ENCODE measurements at places on chromosomes 13 and 19.
A peak's percentile ranks its signal among the peaks of the same experiment; 100 is the strongest.

DNA sequence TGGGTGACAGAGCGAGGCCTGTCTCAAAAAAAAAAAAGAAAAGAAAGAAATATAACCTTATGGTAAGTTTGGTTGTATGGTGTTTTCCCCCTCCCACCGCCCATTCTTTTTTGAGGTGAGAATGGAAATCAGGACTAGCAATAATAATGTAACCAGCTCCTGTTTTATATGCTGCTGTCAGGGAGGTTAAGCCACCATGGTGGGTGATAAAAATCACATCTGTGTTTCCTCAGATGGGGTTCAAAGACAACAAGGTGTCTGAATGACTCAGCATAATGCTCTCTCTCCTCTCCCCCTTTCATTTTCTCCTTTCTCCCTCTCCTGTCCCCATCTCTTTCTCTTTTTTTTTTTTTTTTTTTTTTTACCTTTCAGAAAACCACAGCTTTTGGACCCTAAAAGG is 28.3 kb upstream of the GARRE1 start:
- no peak for DNase-seq

DNA sequence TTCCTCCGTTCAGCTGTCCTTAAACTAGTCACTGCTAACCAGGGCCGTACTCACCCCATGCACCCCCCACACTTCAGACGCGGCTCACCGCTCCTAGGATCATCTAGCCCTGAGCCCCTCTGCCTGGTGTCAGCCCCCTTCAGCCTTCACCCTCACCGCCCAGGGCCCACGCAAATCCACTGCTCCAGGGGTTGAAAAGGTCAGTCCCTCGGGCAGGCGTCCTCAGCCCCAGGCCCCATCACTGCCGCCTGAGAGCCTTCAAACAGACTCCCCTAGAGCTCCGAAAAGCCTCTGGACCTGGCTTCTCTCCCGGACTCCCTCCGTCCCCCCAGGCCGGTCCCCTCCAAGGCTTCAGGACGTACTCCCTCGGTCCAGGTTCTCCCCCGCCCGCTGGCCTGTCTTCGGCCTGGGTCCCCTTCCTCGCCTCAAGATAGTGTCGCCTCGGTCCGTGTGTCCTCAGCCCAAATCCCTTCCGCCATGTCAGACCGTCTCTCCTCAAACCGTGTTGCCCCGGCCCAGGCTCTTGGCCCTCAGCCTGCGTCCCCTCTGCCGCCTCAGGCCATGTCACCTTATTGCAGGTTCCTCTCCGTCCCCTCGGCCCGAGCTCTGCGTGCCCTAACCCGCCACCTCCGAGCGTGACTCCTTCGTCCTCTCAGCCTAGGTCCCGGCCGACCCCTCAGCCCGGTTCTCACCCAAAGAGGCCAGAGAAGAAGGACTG is 553 bp downstream of the NAPA start:
- DNase-seq: no peak

DNA sequence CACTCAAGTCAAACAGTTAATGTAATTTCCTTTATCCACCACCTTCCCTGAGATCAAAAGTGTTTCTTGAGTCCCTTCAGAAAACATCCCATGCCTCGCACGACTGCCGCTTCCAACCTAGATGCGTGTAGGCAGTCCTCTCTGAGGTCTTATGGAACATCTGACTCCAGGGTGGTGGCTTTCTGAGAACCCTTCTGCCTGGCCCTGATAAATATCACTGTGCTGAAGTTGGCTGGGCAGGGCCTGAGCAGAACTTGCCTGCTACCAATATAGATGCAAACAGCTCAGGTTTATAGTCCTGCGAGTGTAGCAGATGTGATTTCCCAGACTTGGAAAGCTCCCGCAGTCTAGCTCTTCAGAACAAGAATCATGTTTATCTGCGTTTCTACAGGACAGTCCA is 61.1 kb upstream of the GPR12 start:
- no peak for DNase-seq

DNA sequence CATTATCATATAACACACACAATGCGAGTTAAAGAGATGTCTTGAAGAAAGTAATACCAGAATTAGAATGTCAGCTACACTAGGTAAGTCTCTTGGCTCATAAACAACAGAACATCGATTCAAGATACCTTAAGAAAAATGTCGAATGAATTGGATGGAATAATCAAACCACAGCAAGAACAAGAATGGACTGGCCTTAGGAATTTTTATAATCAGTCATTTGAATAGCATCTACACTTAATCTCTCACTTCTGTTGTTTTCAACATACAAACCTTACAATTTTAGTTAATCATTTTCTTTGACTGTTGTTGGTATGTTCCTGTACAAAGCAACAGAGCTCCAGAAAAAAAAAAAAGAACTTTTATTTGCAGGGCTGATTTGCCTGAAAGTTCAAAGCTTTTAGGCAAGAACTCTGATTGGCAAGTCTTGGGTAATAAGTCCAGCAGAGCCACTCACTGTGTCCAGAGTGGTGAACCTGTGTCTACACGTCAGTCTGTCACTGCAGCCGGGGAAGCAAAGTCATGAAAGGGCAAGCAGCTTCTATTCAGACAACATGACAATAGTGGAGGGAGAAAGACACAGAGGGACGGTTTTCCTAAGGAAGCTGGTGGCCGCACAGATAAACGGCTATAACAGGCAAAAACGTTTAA is 1026.1 kb upstream of the MIR17HG start:
- no peak for DNase-seq

- DNase-seq: no peak
Observed at GRCh38 chr19:10295847-10296591, 6.3 kb downstream of the ICAM5 start.

DNA sequence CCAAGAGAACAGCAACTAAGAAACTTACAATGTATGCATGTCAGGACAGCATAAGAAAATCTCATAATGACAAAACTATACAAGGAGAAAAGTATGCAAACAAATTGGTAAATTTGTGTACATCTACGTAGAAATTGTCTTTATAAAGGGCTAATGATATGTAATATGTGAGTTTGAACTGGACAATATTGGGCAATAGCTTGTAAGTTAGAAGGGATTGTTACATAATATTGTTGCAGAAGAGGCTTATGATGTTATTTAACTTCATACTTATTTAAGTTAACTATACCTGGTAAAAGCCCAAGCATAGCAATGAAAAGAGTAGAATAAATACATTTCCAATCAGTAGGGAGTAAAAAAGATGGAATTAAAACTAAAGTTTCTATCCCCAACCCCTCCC is 134.0 kb downstream of the MAB21L1 start:
- DNase-seq: no peak

GRCh38 chr19:6811906-6812305 is 39.4 kb downstream of the VAV1 start:
- DNase-seq: peak; percentile 62

GRCh38 chr13:20608438-20609020 is 41.6 kb downstream of the IFT88 start:
- DNase-seq: no peak

DNA sequence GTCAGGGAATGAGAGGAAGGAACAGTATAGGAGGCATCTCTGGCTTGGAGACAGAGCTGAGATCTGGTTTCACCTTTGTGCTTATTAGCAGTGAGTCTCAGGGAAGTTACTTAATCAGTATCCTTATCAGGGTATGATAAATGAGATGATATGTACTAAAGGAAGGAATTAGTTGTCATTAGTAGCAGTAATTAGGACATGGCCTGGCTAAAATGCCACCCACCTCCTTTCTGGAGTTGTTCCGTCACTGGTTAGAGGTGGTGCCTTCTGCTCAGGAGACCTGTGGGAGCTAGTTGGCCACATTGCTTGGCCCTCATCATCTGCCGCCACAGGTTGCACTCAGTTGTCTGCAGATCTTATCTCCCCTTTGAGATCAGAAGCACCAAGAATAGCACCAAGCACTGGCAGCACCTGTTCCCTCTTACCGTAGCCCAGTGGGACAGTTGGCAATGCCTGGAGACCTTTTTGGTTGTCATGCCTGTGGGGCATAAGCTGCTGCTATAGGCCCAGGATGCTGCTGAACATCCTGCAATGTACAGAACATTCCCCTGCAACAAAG is 4.7 kb downstream of the GPATCH1 start:
- no peak for DNase-seq

DNA sequence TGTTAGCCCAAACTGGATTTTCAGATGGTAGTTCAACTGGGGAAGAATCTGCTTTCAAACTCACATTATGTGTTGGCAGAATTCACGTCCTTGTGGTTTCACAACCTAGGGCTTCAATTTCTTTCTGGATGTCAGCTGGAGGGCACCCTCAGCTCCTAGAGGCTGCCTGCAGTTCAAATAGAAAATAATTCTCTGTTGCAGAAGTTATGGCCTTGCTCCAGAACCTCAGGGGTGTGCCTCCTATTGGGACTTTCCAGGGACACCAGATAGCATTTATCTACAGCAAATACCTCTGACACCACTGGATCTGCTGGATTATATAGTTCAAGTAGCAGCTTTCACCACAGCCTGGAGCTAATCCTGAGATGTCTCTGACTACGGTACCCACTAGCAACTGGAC is 11.8 kb upstream of the RB1 start:
- DNase-seq: peak; percentile 10

DNA sequence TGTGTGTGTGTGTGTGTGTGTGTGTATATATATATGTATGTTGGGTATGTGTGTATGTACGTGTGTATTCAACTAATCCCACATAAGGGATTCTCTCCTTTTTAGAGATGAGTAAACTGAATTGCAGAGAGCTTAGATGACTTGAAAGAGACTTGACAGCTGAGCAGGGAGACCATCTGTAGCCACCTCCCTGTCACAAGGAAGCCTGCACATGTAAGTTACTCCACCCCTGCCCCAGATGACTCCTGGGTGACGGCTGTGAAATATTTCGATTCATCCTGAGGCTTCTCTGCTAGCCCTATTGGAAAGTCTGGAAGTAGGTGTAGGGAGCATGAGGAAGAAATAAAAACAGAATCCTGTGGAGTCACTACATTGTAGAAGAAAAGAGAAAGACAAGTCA is 480.4 kb downstream of the FOXO1 start:
- DNase-seq: no peak

- DNase-seq: no peak
Observed at GRCh38 chr13:40236566-40237168, 429.8 kb downstream of the FOXO1 start.

DNA sequence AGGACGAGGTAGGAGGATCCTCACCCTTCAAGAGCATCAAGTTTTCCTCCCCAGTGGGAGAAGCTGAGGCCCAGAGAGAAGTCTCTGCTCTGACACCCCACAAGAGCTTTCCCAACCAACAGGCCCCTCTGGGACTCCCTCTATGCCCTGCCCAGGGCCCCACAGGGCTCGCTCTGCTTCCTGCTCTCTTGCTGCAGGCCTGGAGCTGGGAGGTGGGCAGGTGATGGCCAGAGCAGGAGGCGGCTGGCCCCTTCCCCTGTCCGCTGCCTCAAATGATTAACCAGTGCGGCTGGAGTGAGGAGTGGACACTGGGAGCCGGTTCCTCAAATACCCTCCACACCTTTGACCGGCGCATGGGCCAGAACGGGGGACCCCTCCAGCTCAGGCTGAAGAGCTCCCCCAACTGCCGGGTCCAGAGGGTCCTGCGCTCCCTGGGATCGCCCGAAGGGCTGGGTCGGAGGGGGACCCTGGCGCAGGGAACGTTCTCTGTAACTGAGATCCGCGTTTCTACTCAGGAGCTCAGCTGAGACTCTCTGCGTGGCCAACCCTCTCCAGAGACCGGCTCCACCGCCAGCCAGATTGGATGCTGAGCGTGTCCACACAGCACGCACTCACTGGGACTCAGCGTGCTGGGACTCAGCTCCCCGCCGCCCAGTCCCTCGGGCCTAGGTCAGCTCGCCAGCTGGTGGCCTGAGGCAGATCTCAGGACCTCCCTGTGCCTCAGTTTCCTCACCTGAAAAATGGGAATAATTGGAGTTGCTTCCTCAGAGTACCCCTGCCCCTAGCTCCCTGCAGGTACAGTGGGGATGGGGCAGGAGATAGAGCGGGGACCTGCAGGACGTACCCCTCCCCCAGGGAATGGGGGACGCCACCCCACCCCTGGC is 6.7 kb upstream of the ONECUT3 start:
- peak; percentile 43 for DNase-seq

GRCh38 chr13:34620074-34620850 is 321.8 kb upstream of the NBEA start:
- no peak for DNase-seq

GRCh38 chr13:92912629-92913028 is 314.0 kb upstream of the GPC6 start:
- no peak for DNase-seq

GRCh38 chr13:98144801-98145350 is 2.0 kb downstream of the FARP1 start:
- peak; percentile 70 for DNase-seq

DNA sequence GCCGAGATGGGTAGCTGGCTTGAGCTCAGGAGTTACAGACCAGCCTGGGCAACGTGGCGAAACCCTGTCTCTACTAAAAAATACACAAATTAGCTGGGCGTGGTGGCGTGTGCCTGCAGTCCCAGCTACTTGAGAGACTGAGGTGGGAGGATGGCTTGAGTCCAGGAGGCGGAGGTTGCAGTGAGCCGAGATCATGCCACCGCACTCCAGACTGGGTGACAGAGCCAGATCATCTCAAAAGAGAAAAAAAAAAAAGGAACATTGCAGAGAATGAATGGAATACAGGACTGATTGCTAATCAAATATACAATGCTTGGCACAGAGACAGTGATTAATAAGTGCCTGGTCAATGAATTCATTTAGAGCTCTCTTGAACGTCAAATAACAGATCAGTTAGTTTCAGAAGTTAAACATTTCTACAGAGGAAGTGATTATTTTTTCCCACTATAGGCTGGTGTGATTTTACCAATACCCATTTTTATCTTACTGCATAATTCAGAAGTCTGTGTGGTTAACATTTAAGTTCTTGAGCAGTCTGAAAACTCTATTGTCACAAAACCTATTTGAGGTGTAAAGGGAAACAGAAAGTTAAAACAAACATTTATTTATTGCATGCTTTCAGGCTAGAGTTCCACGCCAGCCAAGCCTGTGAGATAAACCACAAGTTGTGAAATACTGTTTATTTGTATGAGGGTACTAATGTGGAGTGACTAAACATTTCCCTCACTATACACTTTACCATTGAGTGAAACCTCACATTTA is 7.7 kb upstream of the TBC1D4 start:
- DNase-seq: peak; percentile 46

DNA sequence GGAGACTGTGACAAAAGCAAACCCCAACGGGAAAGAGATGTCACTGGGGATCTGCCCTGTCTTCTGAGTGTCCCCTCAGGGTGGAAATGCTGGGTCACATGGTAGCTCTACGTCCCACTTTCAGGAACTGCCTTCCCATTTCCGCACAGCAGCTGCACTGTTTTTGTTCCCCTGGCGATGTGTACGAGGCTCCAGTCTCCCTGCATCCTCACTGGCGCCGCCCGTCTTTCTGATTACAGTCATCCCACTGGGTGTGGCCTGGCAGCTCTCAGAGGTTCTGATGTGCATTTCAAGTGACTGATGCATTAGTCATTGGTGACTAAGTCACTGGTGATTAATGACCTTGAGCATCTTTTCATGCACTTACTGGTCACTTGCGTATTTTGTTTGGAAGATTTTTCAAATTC is 21.2 kb downstream of the PCID2 start:
- peak; percentile 100 for DNase-seq

GRCh38 chr13:23509781-23510543 is 60.2 kb upstream of the TNFRSF19 start:
- peak; percentile 72 for DNase-seq

GRCh38 chr13:105758918-105759860 is 776.3 kb downstream of the EFNB2 start:
- DNase-seq: no peak
